Large intestine (tissue), 12 donors: ENCODE measurements at places on chromosomes 12 and 14. TPM values are rescaled to one million over a fixed set of nuclear protein-coding genes. Genes with fewer than 3 reads are reported as not detected.
A peak's percentile ranks its signal among the peaks of the same experiment; 100 is the strongest.

DNA sequence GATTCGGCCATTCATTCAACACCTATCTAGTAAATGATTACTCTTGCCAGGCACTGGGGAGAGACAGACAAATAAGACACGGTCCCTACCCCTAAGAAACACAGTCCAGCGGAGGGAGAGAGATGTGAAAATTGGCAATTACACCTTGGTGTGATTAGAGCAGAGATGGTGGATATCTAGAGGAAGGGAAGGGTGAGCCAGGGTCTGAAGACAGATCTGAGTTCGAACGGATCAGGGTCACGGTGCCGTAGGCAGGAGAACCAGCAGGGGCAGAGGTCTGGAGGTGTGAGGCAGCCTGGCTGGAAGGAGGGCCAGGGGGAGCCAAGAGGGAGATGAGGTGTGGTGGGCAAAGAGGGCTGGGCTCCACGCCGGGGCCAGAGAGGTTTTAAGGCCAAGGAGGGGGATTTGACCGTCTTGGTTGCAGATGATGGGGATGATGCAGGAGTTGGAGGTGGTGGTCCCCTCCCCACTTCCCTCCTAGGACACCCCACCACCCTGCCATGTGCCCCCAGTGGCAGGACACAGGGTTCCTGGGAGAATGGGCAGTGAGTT is 27.1 kb downstream of the FAM222A start:
- H3K4me3 ChIP-seq: no peak overlapping the region
- peak overlapping the region; percentile 60 for H3K27ac ChIP-seq
- no peaks in the 10 kb centered on the region for H3K36me3 ChIP-seq

GRCh38 chr12:9872742-9873141 is 3.6 kb upstream of the CLEC2B start:
- DNase-seq: no peak
- no peaks in the 10 kb centered on the region for H3K4me1 ChIP-seq
- no peaks in the 10 kb centered on the region for H3K36me3 ChIP-seq
- no peak overlapping the region for H3K4me3 ChIP-seq
- H3K27me3 ChIP-seq: no peaks in the 10 kb centered on the region
- no peak overlapping the region for H3K27ac ChIP-seq

- no peaks in the 10 kb centered on the region for H3K27me3 ChIP-seq
- peaks cover 3% of the 10 kb centered on the region for H3K4me1 ChIP-seq
- H3K4me3 ChIP-seq: no peak overlapping the region
- no peak for DNase-seq
- no peak overlapping the region for H3K27ac ChIP-seq
Observed at GRCh38 chr12:75709503-75709902, 198.1 kb upstream of the KRR1 start.

GRCh38 chr12:63420206-63420644 is 248.1 kb downstream of the DPY19L2 start:
- no peaks in the 10 kb centered on the region for H3K27me3 ChIP-seq
- H3K27ac ChIP-seq: no peak overlapping the region
- no peaks in the 10 kb centered on the region for H3K4me1 ChIP-seq
- no peaks in the 10 kb centered on the region for H3K36me3 ChIP-seq
- no peak overlapping the region for H3K4me3 ChIP-seq
- DNase-seq: peak; percentile 19

- no peak for DNase-seq
- no peak overlapping the region for H3K4me3 ChIP-seq
- peaks cover 26% of the 10 kb centered on the region for H3K4me1 ChIP-seq
- no peaks in the 10 kb centered on the region for H3K27me3 ChIP-seq
- H3K36me3 ChIP-seq: peaks cover 10% of the 10 kb centered on the region
Observed at GRCh38 chr14:59507752-59508103, 23.4 kb downstream of the JKAMP start.

DNA sequence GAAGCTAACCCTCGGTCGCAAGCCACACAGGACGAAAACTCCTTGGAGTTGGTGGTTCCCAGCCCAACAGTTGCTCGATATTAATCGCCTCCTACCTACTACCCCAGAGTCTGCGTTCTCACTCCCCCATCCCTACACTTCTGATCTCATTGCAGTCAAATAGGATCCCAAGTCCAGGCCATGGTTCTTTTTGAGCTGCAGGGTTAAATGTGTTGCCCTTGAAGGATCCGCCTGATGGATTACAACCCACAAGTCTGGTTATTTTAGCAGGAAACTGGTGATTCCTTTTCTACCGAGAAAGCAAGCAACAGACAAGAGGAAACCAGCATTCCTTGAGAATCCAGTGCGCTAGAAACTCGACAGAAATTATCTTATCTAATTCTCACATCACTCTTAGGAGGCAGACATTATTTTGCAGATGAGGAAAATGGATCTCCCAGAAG is 785 bp upstream of the NIN start:
- peak; percentile 21 for DNase-seq
- H3K4me3 ChIP-seq: peak overlapping the region; percentile 72
- H3K36me3 ChIP-seq: no peaks in the 10 kb centered on the region
- H3K27ac ChIP-seq: no peak overlapping the region
- peaks cover 8% of the 10 kb centered on the region for H3K4me1 ChIP-seq
- H3K27me3 ChIP-seq: peaks cover 84% of the 10 kb centered on the region

GRCh38 chr14:24988760-24989159 is 61.2 kb downstream of the STXBP6 start:
- H3K36me3 ChIP-seq: peaks cover 9% of the 10 kb centered on the region
- H3K4me1 ChIP-seq: peaks cover 22% of the 10 kb centered on the region
- no peak for DNase-seq
- H3K27me3 ChIP-seq: no peaks in the 10 kb centered on the region

DNA sequence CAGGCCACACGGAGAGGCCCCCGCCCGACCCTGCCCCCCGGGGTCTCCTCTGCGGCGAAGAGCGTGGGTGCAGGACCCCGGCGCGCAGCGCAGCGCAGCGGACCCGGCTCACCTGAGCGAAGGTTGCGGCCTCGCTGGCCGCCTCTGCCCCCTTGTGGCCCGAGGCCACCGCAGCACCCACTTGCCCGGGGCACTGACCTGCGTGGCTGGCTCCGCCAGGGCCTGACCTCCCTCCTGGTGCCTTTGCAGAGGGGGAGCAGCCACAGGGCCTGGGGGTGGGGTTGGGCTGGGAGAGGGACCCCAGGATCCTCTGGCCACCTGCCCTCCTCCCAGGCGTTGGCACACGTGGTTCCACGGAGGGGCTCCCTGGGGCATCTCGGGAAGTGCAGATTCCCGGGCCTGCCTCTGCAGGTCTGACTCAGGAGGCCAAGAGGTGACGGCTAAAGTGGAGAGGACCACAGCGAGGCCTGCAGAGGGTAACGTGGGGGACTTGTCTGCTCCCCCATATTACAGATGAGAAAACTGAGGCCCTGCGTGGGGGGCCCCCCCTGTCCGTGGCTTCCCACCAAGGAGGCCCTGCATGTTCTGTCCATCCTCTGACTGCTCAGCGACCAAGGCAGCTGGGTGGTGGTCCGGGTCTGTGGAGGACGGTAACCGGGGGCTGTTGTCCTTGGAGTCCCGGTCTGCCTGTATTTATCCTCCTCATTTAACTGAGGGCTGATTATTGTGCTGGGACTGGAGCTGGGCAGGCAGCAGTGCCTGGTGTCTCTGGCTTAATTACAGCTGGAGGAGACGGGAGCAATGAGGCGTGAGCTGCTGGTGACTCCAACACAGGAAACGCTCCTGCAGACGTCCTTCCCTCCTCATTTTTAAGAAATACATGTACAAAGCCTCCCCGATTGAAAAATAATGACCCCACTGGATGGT is 67.9 kb upstream of the BEGAIN start:
- H3K27ac ChIP-seq: no peak overlapping the region
- DNase-seq: peak; percentile 55
- H3K36me3 ChIP-seq: no peaks in the 10 kb centered on the region
- peaks cover 25% of the 10 kb centered on the region for H3K4me1 ChIP-seq
- peaks cover 27% of the 10 kb centered on the region for H3K27me3 ChIP-seq

DNA sequence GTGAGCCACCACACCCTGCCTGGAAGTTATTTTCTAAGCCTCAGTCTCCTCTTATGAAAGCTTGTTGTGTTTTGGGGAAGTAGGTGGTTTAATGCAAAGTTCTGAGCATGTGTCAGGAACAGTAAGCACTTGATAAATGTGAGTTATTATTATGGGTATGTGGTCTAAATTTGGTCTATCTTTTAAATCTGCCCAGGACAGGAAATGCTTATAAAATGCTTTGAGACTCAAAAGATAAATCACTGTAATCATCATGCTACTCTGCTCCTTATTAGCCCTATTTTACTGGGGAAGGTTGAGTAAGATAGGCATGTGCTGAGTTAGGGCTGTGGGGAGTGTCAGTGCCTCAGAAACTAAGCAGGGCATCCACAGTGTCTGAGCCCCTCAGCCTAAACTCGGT is 13.1 kb upstream of the SRSF5 start:
- no peaks in the 10 kb centered on the region for H3K27me3 ChIP-seq
- no peak overlapping the region for H3K4me3 ChIP-seq
- DNase-seq: no peak

DNA sequence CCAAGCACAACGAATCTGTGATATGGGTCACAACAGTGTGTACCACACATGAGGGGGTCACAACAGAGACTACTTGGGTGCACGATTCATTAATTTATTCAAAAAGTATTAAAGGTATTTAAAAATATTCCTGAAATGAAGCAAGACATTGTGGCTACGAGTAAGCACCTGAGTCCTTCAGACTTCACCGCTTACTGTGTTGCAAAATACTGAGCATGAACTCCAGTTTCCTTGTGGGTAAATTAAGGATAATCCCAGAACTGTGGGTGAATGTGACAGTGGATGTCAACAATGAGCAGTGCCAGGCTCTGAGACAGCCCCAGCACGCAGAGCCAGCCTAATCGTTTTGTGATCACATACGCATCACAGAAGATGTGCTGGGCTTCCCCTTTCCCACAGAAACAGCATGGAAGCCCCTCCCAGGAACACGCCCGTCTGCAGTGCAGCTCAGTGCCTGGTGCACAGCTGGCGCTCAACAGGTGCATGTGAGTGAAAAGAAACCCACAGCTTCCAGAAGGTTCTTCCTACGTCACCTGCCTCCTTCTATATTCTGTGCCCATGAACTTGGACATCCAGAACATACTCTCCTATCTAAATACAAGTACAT is 29.1 kb downstream of the CDC42BPB start:
- H3K27ac ChIP-seq: no peak overlapping the region
- no peak for DNase-seq
- H3K4me3 ChIP-seq: no peak overlapping the region
- peaks cover 8% of the 10 kb centered on the region for H3K4me1 ChIP-seq
- no peaks in the 10 kb centered on the region for H3K27me3 ChIP-seq

DNA sequence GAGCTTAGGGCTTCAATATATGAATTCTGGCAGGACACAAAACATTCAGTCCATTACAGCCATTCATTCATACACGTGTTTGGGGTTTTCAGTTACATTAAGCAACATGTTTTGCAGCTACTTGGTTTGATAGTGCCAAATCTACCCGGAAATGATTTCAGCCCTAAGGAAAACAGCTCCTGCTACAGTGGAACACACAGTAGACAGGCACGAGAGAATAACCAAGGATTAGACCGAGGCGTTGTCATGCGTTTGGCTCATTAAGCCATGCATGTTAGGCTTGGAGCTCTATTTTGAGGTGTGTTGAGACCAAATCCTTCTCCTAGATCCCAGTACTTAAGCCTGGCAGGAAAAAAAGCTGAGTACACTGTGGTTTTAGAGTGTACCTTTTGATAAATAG is 177.4 kb downstream of the PRKCH start:
- no peak overlapping the region for H3K4me3 ChIP-seq
- no peaks in the 10 kb centered on the region for H3K36me3 ChIP-seq
- DNase-seq: no peak

GRCh38 chr12:108043750-108044533 is 85.1 kb upstream of the WSCD2 start:
- H3K4me3 ChIP-seq: no peak overlapping the region
- H3K27me3 ChIP-seq: peaks cover 11% of the 10 kb centered on the region
- no peak overlapping the region for H3K27ac ChIP-seq
- H3K4me1 ChIP-seq: no peaks in the 10 kb centered on the region
- no peaks in the 10 kb centered on the region for H3K36me3 ChIP-seq
- no peak for DNase-seq

GRCh38 chr12:132606466-132606865 is 3.9 kb downstream of the LRCOL1 start:
- H3K27me3 ChIP-seq: peaks cover 91% of the 10 kb centered on the region
- H3K4me1 ChIP-seq: peaks cover 14% of the 10 kb centered on the region
- no peaks in the 10 kb centered on the region for H3K36me3 ChIP-seq
- H3K4me3 ChIP-seq: no peak overlapping the region
- no peak for DNase-seq
- H3K27ac ChIP-seq: no peak overlapping the region

DNA sequence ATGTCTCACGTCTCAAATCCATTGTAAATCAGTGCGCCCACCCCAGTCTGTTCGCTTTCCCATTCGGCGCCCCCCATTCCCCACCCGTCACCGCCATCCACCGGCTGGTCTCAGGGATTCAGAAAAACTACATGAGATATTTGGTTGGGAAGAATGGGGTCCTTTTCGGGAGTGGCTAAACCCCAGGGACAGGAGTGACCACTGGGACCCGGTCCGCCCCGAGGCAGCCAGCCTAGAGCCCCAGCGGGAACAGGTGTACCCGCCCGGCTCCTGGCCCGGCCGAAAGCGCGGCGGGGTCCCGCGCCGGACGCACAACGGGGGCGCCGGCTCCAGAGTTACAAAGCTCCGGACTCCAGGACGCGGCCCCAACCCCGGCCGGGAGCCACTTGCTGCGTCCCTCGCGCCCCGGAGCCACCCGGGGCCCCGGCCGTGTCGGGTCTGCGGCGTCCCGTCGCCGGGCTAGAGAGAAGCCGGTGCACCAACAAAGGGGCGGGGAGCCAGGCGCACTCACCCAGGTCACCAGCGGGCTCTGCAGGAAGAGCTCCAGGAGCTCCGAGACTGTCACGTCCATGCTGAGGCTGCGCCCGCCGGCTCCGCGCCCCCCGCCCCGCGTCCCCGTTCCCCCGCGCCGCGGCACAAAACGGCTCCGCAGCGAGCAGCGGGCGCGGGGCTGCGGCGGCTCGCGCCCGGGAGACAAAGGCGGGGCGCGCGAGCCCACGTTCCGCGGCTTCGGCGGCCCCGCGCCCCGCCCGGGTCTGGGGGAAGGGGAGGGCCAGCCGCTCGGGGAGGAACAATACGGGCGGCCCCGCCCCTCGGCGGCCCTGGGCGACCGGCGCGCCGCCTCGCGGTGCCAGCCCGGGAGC is at the start of gene CCDC88C:
TSS of gene CCDC88C (minus strand) at position 701 of the 863 bp plus-strand sequence. CDS start at position 571, 130 bp downstream.
- peak within 1 kb of the TSS; percentile 71 for H3K4me3 ChIP-seq
- DNase-seq: peak; percentile 88
- H3K27ac ChIP-seq: peak within 1 kb of the TSS; percentile 34

- H3K4me3 ChIP-seq: peak overlapping the region; percentile 96
- H3K36me3 ChIP-seq: peaks cover 4% of the 10 kb centered on the region
- DNase-seq: no peak
- H3K27ac ChIP-seq: peak overlapping the region; percentile 84
Observed at GRCh38 chr12:51953864-51954263, 2.4 kb downstream of the ACVR1B start.

Gene TMEM119
- 14.6 TPM for polyA plus RNA-seq

Gene CACNA1C
- polyA plus RNA-seq: 5.9 TPM

Gene MYF6
- polyA plus RNA-seq: 0.21 TPM

Gene GPRC5D
- 2.4 TPM for polyA plus RNA-seq

Gene HAL
- 3.6 TPM for polyA plus RNA-seq

Gene HEATR5A
- 23.7 TPM for polyA plus RNA-seq

Gene CLEC1A
- 2.5 TPM for polyA plus RNA-seq

Gene PAPLN
- polyA plus RNA-seq: 69.1 TPM

Gene KRT72
- polyA plus RNA-seq: 2.0 TPM
